Activated CD8-positive, alpha-beta memory T cell treated with anti-CD3 and anti-CD28 coated beads for 48 hours (primary cell): ENCODE measurements at places on chromosomes 7 and 10.
A peak's percentile ranks its signal among the peaks of the same experiment; 100 is the strongest.

- no peak for DNase-seq
Measured at GRCh38 chr10:13449296-13449695, 79.5 kb downstream of the BEND7 start.

DNA sequence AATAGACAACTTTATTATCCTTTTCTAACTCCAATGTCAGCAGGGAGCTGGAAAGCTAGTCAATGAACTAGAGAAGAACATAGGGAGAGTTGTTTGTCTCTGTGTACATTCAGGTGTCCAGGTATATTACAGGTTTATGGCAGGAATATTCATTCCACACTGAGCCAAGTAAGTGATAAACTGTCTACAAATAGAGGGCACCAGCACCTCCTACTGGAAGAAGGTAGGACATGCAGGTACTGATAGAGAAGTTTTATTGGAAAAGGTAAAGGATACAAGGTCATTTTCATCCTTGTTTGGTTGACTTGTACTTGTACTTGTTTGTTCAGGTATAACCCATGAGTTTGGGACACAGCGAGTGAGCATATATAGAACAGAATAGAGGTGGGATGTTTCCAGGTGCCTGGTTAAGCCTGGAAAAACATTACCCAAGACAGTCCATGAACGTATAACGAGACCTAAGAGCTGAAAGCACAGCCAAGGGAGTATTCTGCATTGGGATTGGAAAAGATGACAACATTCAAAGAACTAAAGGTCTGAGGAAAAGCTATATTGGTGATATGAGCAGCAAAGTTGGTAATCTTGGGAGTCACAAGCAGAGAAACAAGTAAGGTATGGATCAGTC lies 61.4 kb upstream of the PPP1R3C start:
- no peak for DNase-seq

DNA sequence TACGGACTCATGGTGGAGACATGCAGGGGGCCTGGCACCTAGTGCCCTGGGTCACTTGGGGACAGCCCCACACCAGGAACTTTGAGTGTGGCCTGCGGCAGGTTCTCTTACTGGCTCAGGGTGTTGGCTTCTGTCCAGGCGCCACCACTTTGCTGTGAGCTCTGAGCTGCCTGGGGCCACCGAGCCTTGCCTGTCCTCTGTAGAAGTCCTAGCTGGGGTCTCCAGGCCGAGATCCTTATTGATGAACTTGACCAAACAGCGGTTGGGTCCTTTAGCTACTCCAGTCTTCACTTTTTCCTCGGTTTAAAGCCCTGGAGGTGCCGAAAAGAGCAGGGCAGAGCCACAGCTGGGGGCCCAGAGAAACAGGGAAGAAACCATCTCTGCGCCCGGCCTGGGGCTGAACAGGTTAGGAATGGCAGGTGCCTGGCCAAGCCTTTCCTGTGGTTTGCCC lies 41.3 kb downstream of the ZNF467 start:
- DNase-seq = no peak

DNA sequence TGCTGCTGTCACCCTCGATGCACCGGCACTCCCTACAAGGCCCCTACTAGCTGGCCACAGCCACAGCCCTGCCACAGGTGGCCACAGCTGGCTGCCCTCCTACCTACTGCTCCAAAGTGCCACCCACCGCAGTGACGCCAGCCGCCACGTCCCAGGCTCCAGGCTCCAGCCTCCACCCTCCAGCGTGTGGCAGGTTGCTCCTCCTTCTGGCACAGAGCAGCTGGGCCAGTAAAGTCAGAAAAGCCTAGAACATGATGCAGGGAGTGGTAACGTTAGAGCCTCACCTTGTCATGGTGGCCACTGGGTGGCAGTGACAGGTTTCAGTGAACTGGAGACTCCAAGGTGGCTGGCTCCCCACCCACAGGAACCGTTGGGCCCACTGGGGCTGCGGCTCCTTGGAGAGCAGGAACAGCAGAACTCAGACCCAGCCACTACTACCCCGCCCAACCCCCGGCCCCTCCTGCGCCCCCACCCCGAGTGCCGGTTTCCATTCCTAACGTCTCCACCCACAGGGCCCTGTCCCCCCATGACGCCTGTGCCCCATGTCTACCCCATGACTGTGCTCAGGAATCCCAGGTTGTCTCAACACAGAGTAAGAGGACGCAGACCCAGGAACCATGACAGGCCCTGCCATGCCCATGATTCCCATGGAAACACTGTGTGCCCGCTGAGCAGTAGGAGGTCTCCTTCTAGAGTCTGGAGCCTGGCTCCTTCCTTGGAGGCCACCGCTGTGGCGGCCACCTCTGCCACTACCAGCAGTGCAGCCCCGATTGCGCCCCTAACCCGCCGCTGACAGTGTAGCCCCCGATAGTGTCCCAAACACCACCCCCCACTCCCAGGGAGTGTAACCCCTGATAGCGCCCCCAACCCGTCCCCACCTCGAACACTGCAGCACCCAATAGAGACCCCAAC lies 52.3 kb upstream of the ZNF33B start:
- DNase-seq = no peak

DNA sequence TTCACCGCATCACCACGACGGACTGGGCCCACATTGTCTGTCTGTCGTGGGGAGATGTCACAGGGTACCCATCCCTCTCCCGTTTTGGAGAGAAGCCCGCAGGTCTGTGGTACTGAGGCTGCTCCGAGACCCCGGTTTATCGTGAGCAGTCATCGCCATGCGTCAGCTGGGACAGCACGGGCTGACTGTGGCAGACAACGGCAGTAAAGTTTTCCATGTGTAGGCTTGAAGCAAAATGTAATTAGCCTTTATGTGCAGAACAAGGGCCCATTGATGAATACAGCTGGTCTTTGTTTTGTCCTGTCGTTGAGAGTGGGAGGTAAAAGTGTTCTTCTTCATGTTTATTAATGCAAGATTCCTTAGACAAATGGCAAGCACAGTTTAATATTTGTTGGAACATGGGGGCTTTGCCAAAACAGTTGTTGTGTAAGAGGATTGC lies 167.4 kb upstream of the SH2B2 start:
- no peak for DNase-seq

DNA sequence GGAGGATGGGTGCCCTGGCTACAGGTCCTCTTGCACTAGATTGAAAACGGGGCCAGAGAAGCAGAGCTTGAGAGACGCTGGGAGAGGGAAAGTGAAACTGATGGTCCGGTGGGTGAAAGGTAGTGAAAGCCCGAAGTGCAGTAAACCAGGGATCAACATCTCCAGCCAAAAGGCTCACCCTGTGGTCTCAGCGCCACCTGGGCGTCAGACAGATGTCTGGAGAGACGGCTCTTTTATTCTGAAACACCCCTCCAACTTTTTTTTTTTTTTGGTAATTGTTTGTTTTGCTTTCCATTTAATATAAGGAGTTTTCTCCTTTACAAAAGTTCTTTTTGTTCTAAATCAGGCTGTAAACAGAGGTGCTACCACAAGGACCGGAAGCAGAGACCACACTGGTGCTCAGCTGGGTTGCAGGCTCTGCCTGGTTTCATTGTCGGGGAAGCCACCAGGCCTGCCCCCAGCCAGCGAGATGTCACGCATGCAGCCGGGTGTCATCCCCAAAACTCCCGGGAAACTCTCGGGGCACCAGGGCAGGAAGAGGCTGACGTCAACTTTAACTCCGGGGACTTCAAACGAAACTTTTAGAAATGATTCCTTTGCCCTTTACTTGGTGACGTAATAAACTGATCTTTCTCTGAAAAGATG lies 11.2 kb downstream of the IL2RA start:
- DNase-seq = peak; percentile 88

- DNase-seq = no peak
Measured at GRCh38 chr7:142528608-142529408, 220.5 kb upstream of the PRSS1 start.

DNA sequence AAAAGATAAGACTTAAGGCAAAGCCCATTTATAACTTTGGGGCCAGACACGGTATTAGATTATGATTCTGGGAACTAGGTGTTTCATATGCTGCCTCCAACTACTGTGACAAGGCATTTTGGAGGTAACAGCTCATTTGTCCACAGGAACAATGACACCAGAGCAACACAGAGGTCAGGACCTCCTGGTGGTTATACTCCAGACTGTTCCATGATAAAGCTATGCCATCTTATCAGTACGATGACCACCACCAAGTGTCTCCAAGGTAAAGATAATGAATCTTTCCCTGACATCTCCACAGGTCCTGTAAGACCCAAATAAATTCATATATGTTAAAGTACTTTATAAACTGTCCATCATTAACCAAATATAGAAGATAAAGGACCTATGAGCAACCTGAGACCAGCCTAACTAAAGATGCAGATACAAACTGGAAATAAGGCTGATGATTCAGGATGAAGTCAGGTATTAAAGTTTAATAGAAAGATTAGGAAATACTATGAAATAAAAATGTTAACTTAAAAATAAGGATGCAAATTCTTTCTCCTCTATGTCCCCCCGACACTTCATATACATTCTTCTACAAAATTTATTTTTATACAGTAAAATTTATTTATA lies 26.2 kb downstream of the CUL2 start:
- DNase-seq = no peak

DNA sequence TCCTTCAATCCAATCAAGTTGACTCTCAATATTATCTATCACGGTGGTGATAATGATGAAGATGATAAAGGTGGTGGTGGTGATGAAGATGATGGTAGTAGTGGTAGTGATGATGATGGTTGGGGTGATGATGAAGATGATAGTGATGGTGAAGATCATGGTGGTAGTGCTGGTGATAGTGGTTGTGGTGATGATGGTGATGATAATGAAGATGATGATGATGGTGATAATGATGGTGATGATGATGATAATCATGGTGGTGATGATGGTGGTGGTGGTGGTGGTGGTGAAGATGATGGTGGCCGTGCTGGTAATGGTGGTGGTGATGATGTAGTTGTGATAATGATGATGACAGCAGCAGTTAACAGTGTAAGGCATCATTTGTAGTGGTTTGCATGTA lies 29.8 kb upstream of the SDK1 start:
- DNase-seq = no peak

GRCh38 chr10:79502561-79503309 lies 9.6 kb upstream of the EIF5AL1 start:
- DNase-seq = no peak

DNA sequence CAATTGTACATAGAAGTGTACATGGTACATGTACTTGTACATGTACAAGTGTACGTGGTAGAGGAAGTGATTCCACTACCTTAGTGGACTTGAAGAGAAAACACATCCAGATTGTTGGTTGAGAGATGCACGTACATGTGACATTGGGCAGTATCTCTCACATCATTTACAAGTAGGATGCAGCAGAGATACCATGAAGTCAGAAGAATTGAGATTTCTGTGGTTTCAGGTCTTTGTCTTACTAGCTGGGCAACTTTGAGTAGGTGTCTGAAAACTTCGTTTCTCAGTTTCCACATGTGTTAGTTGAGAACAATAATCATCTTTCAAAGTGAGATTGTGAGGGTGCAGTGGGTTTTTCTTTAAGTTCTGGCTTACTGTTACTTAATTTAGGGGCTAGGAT lies 21.5 kb downstream of the CLDN12 start:
- DNase-seq = no peak
